GOT3 (cell line): ENCODE measurements at places on chromosomes 13 and 19.

DNA sequence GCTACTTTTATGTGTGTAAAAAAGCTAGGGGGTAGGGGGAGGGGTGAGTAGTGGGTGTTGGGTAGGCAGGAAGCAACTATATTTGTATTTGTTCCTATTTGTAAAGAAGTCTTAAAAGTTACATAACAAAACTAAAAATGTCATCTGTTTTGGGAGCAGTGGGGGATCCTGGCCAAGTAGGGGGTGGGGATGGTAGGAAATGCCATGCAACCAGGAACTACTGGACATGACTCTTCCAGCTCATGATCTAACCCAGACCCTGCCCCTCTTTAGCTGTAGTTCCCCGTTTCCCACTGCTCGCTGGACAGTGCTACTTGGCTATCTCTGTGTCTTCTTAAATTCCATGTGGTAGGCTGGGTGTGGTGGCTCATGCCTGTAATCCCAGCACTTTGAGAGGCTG is 3.2 kb downstream of the GTF3A start:
- no peak for DNase-seq

DNA sequence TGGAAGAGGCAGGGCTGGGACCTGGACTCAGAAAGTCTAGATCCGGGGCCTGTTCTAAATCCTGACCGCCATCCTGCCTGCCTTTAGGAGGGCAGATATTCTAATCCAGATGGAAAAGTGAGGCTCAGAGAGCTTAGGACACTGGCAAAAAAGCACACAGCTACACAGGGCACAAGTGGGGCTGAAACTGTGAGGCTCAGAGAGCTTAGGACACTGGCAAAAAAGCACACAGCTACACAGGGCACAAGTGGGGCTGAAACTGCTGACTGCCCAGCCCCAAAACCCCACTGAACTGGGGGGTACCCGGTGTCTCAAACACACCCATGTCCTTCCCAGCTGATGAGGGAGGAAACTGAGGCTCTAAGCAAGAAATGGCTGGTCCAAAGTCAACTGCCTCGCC is 2.0 kb downstream of the AKT1S1 start:
- no peak for DNase-seq

DNA sequence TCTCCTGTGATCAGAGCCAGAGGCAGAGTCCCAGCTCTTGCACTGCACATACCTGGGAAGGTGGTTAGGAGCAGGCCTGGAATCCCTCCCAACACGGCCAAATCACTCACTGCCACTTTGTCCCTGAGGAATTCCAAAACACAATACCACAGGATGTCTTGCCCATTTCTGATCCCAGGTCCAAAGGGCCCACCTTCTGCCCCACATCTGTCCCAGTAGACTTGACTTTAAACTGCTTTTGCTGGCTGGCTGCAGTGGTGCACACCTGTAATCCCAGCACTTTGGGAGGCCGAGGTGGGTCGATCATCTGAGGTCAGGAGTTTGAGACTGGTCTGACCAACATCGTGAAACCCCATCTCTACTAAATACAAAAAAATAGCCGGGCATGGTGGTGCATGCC is 18.9 kb downstream of the ZNF536 start:
- DNase-seq = no peak

GRCh38 chr19:27647423-27647822 is 1565.5 kb downstream of the UQCRFS1 start:
- no peak for DNase-seq

GRCh38 chr19:42091742-42092141 is 15.8 kb downstream of the ZNF574 start:
- DNase-seq = no peak

DNA sequence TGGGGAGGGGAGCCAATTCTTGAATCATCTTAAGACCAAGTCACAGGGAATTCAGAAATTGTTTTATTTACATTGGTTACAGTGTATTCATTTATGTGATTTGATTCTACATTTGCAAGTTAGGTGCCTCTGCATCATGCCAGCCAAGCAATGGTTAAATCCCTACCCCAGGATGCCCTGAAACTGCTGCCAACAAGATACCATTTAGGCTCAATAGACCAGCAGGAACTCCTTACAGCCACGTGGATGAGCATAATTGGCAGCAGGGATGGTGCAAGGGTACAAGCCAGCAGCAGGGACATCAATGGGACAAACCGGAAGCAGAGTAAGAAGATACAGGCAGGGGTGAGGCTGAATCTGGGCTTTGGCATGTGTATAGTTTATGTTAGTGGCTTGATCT is 72.4 kb upstream of the NBEA start:
- DNase-seq = no peak

GRCh38 chr13:29255567-29255966 is 339.9 kb downstream of the SLC7A1 start:
- DNase-seq = no peak

DNA sequence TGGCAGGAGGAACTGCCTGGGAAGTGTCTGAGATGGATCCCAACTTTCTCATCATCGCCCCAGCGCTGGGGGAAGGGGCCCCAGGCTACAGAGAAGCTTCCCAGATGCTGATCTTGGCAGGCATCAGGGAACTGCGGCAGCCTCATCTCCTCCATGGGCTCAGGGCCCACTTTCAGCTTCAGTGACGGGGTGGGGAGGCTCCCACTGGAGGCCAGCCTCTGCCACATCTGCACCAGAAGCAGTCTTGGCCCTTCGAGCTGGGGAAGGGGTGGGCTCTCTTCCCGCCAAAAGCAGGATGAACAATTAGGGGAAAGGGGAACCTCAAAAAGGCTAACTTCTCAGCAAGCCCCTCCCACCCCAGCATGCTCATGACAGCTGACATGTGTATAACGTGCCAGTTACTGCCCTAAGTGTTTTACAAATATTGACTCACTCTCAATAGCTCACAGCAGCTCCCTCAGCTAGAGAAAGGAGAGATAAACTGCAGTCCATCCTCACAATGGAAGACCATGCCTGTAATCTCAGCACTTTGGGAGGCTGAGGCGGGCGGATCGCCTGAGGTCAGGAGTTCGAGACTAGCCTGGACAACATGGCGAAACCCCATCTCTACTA is 7.1 kb upstream of the S1PR2 start:
- no peak for DNase-seq

DNA sequence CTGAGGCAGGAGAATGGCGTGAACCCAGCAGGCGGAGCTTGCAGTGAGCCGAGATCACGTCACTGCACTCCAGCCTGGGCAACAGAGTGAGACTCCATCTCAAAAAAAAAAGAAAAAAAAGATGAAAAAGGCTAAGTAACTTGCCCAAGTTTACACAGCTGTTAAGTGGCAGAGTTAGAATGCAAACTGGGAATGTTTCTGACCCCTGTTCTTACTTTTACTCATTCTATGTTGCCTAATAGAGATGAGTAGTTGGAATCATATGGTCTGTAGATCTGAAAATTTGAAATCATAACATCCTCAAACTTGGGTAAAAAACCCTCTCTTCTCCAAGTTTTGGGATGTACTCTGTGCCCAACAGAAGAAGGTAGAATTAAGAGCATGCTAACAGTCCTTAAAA is 235.8 kb upstream of the RFC3 start:
- no peak for DNase-seq

GRCh38 chr19:54387991-54388801 is 23.5 kb upstream of the LAIR1 start:
- no peak for DNase-seq

- no peak for DNase-seq
Observed at GRCh38 chr19:54393381-54393780, 21.9 kb upstream of the TTYH1 start.
